Adrenal gland (tissue), 19 donors: ENCODE measurements at places on chromosomes 7 and 10.
A peak's percentile ranks its signal among the peaks of the same experiment; 100 is the strongest.

GRCh38 chr10:7444551-7445121 lies 33.8 kb upstream of the SFMBT2 start:
- DNase-seq, result no peak

DNA sequence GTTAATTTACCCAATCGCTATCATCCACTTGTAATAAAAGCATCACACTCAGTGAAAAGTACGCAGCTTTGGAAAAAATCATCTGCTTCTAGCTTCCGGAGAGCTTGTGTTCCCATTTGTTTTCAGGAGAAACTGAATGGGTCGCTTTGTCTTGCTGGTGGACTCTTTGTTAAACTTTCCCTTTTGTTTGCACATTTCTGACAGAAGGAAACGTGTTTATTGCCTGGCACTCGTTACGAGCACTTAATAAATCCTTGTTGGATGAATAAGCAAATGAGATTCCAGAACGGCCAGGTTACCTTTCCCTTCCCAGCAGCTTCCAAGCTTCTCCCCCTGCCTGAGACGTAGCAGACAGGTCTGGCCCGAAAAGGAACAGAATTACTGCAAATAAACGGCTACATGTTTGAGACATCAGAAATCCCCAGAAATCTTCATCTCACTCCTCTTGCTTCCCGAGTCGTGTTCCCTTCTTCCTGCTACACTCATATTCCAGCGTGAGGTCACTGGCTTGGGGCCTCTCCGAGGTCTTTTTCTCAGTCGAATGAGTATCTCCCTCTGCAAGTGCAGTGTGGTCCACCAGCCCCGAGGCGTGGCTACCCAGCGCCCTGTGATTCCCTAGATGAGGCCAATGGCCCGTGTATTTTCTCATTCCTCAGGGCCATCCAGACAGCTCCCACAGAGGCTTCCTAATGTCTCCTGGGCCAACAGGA lies 167.2 kb downstream of the FRMD4A start:
- no peak for DNase-seq

GRCh38 chr10:78559661-78560340 lies 509.0 kb upstream of the ZMIZ1 start:
- no peak for DNase-seq

GRCh38 chr10:113663908-113664307 lies at the start of gene NRAP:
TSS of gene NRAP (minus strand) at chr10:113664041. CDS start at chr10:113663882, 159 bp downstream.
- DNase-seq, result no peak

DNA sequence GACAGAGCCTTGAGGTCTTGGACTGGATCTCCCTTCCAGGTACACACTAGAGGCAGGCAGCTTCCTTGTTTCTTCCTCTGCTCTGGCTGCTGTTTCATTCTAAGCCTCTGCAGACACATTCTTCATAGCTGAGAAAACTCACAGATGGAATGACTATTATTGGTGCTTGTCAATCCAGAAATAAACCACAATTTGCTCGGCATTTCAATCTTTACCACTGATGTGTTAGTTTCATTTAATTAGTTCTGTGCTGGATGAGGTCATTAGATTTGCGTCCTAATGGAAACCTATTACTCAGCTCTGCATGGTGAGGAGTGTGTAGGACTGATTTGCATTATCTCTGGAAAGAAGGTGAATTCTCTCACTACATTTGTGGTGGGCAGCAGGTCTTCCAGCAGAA lies 392.5 kb downstream of the NRG3 start:
- DNase-seq, result no peak

- DNase-seq, result no peak
Measured at GRCh38 chr7:120486164-120486563, 213.2 kb downstream of the KCND2 start.

- DNase-seq, result peak; percentile 87
Measured at GRCh38 chr7:87600130-87601124, at the start of gene ABCB1. TSS of gene ABCB1 (minus strand) at chr7:87600884. CDS start at chr7:87600184, 700 bp downstream.

GRCh38 chr7:6271694-6272440 lies 557 bp downstream of the CYTH3 start:
- DNase-seq, result peak; percentile 56

DNA sequence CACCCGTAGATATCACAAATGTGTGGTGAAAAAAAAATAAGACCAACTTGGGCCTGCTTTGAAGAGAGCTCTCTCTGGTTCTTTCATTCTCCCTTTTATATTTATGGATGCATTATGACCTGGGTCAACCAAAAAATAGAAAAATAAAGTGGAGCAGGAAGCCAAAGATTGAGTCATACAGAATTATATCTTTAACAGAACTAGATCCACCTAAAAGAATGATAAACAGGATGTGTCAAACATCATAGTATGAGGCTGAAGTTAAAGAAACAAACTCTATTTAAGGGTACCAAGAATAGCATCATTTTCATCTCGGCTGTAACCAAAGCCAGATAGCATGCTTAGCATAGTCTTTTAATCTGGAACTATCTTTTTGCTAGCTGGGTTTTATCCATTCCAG lies 28.8 kb upstream of the NMT2 start:
- DNase-seq, result no peak

DNA sequence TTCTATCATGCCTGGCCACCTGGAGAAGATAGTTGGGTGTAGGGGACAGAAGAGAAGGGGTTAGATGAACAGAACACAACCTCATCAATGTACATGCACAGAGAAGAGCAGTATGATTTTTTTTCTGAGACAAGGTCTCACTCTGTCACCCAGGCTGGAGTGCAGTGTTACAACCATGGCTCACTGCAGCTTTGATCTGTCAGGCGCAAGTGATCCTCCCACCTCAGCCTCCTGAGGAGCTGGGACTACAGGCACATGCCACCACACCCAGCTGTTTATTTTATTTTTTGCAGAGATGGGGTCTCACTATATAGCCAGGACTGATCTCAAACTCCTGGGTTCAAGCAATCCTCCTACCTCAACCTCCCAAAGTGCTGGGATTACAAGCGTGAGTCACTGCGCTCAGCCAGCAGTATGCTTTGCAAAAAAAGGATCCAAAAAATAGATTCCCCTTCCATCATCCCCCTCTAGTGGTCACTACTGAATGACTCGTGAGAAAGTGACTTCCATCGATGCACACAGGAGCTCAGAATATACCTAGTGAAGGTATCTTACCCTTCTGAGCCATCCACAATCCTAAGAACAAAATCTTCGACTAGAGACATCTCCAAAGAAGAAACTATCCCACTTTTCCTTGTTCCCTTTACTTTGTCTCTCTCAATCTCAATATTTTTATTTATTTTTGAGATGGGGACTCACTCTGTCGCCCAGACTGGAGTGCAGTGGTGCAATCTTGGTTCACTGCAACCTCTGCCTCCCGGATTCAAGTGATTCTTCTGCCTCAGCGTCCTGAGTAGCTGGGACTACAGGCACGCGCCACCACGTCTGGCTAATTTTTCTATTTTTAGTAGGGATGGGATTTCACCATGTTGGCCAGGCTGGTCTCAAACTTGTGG lies 21.0 kb downstream of the ZCWPW1 start:
- DNase-seq, result peak; percentile 75

- DNase-seq, result no peak
Measured at GRCh38 chr7:54680377-54681005, 78.5 kb downstream of the SEC61G start.

- DNase-seq, result no peak
Measured at GRCh38 chr10:37747081-37747480, 110.3 kb downstream of the ZNF248 start.

DNA sequence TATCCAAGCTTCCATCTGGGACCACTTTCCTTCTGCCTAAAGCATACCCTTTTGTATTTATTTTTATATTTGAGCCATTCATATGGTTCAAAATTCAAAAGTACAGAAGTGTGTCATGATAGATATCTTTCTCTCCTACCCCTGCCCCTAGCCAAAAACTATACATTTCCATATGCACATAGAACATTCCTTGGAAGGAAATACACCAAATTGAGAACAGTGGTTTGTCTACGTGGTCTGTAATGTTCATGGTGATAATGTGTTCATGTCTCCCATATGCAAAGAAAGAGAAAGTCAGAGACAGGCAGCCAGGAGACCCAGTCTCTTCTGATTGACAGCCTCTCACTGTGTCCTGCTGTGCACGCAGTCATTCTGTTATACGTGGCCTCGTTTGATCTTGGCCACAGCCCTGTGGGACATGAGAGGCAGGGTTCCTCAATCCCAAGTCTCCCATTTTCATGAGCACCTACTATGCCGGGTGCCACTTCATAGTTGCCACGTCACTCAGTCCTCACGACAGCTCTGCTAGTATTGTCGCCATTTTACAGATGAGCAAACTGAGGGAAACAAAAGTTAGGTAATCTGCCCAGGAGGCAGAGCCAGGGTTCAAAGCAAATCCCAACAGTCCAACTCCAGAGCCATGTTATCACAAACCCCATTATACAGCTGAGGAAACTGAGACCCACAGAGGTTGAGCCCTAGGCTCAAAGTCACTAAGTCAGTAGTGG lies 8.0 kb upstream of the CDH23 start:
- DNase-seq, result no peak

- DNase-seq, result no peak
Measured at GRCh38 chr10:81116990-81117389, 579.3 kb downstream of the SH2D4B start.

DNA sequence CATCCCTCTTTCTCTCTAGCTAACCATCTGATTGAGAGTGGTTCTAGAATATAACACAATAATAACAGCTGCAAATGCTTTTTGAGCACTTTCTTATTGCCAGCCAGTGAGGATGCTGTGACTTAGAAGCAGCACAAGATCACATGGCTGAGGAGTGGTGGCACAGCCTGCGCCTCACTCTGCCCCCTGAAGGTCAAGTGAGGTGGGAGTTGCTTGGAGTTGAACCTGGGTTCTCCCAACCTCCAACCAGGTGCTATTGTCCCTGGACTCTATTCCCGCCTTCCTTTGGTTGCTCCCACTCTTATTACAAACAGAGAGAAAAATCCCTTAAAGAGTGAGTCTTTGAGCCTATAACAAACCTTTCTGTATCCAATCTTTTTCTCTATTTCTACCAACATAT lies 280.3 kb upstream of the PODXL start:
- no peak for DNase-seq

DNA sequence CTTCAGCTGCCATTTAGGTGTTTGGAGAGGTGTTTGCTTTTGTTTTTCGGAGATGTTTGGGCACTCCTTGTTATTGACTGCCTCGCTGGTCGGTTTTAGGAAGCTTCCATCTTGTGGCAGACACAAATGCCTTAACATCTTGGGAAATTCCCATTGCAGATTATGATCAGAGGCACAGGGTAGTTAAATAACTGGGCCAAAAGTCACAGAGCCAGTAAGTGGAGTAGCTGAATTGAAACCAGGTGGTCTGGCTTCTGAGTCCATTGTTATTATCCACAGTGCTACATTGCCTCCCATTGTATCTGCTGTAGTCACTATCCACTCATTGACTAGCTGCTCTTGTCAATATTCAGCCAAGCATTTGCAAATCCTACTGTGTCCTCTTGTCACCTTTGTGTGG lies 138.2 kb upstream of the PLPP4 start:
- DNase-seq, result no peak

- DNase-seq, result peak; percentile 66
Measured at GRCh38 chr7:76063525-76063924, 15.6 kb downstream of the MDH2 start.

GRCh38 chr10:32738958-32739357 lies 219.1 kb downstream of the ITGB1 start:
- DNase-seq, result no peak

GRCh38 chr10:33889371-33889770 lies 554.9 kb upstream of the NRP1 start:
- no peak for DNase-seq

DNA sequence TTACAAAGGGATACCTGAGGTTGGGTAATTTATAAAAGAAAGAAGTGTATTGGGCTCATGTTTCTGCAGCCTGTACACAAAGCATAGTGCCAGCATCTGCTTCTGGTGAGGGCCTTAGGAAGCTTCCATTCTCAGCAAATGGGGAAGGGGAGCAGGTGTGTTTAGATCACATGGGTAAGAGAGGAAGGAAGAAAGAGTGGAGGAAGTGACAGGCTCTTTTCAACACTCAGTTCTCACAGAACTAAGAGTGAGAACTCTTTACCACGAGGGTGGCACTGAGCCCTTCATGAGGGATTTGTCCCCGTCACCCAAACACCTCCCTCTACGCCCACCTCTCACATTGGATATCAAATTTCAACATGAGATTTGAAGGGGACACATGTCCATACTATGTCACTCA lies 506 bp upstream of the FAM170B start:
- no peak for DNase-seq

DNA sequence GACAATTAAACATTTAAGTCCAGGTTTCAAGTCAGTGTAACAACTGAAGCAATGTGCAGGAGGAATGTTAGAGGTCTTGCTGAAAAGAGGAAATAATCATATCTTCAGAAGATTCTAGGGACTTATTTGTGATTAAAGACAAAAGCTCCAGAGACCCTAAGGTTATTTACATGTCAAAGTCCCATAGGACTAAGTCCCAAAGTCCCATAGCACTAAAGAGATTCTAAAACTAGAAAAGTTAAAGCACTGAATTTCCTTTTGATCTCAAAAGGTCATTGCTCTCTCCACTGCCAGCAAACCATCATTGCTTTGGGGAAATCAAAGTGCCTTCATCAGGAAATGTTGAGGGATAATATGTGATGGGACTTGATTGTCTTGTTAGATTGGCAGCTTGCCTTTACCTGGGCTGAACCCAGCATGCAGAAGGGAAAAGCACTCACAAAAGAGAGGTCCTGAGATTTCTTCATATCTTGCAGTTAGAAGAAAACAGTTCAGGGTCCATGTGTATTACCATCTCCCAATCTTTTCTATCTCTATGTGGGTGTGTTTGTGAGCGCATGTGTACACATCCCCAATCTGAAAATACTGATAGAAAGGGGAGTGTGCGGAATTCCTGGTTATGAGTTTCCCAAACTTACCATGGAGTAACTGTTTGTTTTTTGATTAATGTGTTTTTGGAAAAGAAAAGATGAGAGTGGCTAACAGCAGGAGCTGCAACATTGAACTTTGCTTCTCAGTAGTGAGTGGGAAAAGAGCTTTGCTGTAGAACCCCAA lies 21.8 kb downstream of the NUDT13 start:
- no peak for DNase-seq

- DNase-seq, result no peak
Measured at GRCh38 chr10:23692736-23693135, 253.9 kb downstream of the OTUD1 start.

DNA sequence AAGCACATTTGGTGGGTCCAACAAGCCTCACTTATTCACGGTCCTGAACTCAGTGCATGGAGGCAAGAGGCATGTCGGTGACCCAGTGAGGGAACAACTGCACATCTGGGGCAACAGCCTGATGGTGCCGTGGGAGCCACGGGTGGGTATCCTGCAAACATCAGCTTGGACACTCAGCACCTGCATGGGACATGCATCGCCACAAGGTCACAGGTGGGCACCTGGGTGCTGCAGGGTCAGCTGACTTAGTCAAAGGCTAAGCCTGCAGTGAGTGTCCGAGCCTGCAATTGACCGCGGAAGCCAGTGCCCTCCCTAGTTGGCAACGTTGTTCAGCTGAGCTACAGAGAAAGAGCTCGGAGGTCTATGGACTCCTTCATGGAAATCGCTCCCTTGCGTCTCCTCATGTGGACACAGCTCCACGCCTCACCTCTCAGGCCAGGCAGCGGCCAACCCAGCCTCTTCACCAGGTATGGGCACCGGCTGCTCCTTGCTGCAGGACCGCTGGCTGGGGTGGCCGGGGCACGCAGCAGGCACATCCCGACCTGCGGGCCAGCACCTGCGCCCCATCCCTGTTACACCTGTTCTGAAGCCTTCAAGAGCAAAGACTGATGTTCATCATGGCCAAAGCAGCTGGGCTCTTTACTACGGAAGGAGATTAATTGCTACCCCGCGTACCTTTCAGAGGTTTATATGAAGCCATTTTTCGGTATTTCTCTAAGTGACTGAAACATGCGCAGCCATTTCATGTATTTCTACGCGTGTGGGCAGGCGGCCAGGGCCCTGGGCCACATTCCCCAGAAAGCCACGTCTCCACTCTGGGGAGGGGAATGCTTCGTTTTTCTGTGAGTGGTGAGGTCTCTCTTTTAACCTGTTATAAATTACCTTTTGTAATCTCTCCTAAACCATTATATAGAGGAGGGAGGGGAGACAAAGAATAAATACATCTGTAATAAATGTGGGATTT lies 380.7 kb downstream of the DNAJB6 start:
- no peak for DNase-seq
